ENCODE measurements at places on chromosomes 4 and X.

DNA sequence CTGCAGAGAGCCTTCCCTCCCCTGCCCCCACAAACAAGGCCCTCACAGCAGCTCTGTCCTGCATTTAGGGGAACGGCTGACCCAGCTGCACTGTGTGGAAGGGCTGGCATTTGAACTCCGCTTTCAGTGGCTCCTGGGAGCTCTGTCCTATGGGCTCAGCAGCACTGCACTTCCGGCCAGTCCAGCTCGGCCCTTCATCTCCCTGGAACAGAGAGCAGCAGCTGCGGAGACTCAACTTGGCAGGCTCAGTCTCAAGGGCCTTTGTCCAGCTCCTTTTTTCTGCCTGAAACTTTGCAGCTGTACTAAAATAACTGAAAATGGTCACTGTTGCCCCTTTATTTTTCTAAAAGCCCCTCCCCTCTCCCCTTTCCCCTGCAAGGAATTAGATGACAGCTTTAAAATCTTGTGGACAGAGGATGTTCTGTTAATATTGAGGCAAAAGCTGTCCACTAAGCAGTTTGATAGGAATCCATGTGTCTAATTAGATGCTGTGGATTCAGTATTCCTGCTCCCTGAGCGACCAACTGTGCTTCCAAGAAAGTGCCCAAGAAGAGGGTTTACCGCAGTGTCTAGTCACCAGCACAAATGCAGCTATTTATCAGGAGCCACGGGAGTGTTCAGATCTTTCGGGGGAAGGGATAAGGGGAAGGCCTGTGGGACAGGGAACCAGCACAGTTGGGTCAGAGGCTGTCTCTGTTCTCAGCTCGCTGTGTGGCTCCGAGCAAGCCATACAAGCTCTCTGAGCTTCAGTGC is 133.1 kb downstream of the AFAP1 start:
- no peak for DNase-seq

DNA sequence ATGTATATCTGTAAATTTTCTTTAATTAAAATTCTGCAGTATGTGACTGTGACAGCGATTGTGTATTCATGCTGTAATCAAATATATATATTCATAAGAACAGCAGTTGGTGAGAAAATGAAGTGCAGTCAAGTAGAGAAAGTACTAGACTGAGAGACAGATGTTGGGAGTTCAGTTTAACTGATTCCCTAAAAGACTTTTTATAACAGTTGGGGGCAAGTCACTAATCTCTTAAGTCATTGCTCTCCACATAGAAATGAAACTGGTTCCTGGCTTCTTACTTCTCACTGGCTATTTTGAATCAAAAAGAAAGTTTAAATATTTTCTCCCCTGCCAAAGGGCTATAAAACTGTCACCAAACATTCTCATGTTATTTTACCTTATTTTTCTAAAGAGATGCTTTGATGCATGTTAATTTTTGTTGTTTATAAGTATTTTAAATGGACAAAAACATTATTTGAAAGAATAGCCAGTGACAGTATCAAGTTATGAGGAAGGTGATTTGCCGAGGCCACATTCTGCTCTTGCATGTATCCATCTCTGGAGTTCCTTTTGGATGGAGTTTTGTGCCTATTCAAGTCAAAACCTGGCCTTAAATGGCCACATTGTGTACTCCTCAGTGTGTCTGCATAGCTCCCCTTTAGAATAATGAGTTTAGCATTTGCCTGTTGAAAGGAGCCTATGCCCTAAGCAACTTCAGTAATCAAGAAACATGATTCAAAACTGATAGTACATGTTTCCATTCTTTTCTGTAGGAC is 30.8 kb downstream of the EXOC1 start:
- no peak for DNase-seq

- DNase-seq: no peak
Observed at GRCh38 chr4:121139533-121140222, 24.4 kb downstream of the TNIP3 start.

DNA sequence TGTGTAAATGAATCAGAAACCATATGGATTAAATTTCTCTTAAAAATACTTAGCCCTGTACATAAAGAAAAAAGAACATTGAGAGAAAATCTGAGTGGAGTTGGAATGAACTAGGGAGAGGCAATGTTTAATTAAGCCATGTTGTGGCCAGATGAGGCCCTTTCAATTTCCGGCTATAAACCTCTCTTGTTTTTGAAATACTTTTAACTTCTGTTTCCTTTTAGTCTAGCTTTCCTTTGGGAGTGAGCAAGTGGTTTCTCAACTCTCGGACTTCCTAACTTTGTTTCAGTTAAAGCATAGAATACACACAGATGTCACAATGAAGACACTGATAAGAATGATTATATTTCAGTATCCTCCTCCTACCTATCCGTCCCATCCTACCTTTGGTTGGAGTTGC is 197.2 kb downstream of the ARHGAP24 start:
- no peak for DNase-seq

DNA sequence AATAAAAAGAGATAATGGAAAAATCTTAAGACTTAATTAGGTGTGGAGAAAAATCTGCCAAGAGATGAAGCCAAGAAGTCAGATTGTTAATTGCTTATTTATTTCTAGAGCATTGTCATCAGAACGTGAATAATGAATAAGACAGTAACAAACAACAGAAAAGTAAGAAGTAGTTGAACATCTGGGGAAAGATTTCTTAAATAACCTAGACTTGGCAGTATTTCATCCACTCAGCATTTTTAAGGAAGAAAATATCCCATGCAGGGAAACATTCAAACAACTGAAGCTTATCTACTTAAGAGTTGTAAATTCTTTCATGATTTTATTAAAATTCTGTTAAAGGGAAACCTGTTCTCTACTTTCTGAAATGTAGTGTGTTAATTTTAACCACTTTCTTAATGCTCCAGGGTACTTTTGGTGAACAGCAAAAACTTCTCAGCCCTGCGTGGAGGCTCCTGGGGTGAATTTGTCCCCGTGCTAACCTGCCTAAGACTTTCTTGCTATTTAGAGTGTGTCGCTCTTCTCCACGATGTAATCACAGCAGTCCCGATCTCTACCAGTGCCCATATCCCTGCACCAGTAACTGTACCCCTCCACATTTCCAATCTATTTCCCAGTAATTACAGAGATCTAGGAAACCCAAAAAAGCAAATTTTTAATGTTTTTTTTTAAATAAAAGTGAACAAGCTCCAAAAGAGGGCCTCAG is 124.6 kb downstream of the CORIN start:
- DNase-seq: no peak

GRCh38 chr4:151833174-151833573 is 72.4 kb upstream of the GATB start:
- DNase-seq: no peak

- DNase-seq: no peak
Observed at GRCh38 chr4:3436048-3436797, 5.5 kb upstream of the HGFAC start.

DNA sequence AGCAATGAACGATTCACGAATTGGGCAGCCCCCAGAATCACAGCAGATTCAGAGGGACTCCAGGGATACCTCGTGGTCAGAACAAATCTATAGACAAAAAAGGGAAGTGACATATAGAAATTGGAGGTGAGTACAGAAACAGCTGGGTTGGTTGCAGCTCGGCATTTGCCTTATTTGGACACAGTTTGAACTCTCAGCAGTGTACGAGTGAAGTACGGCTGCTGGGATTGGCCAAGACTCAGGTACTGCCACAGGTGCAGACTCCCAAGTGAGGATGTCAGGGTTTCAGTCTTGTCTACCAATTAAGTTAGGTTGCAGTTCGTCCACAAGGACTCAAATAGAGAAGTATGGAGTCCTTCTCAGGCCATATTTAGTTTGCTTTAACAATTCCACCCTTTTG is 28.2 kb downstream of the HTT-AS start:
- DNase-seq: no peak

DNA sequence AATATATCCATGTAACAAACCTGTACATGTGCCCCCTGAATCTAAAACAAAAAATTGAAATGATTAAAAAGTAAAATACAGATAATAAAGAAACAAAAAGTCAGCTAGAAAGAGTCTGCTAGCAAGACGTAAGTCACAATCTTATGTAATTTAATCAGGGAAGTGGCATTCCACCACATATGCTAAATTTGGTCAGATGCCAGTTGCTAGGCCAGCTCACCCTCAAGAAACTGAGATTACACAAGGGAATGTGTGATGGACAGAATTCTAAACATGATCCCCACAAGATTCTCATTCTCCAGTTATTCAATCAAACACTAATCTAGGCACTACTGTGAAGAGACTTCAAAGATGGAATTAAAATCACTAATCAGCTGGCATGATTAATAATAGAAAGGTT is 689.3 kb downstream of the CENPC start:
- DNase-seq: no peak

DNA sequence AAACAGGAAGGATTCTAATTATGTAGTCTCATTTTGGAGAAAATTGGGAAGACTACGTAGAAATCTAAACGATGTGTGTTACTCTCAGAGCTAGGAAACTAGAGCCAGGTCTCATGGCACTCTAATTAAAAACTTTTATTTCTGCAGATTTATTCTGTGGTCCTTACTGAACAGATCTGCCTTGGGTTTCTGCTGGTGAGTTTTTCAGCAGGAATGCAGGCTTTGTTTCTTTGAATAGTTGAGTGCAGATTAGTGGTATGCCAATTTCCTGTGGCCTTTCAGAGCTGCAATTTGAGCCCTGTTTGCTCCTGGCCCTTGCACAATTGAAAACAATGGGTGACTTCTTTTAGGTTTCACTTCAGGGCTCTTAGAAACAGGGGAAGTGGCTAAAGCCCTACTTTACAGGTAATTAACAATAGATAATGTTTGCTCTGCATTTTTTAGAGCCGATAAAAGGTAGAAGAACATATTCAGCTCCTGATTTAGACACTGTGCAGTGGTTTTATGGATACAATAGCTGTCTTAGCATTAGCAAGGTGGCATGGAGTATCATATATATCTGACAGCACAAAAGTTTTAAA is 21.8 kb downstream of the SPRY1 start:
- DNase-seq: peak; percentile 83

DNA sequence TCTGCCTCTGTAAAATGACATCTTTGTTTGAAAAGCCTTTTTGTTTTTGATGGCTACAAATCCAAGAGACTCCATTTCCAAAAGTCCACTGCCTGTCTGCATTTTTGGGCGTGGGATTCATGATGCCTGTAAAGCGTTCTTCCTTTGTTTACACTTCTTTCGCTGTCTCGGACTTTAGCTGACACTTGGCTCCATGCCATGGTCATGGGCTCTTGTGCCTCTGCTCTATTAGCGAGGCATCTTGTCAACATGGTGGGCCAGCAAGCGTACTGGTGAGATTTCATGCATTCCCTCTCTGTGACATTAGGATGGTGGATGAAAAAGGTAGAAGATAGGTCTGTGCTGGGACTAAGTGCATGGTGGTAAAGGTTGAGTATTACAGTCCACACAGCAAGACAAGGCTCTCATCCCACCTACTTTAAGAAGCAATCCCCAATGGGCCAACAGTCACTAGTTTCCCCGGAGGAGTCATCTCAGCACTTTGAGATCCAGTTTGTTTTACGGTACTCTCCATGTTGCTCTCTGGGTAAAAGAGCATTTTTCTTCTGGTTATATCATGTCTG is 298.2 kb upstream of the KLF3 start:
- DNase-seq: no peak

- DNase-seq: no peak
Observed at GRCh38 chrX:82711457-82711856, 796.6 kb upstream of the POU3F4 start.

DNA sequence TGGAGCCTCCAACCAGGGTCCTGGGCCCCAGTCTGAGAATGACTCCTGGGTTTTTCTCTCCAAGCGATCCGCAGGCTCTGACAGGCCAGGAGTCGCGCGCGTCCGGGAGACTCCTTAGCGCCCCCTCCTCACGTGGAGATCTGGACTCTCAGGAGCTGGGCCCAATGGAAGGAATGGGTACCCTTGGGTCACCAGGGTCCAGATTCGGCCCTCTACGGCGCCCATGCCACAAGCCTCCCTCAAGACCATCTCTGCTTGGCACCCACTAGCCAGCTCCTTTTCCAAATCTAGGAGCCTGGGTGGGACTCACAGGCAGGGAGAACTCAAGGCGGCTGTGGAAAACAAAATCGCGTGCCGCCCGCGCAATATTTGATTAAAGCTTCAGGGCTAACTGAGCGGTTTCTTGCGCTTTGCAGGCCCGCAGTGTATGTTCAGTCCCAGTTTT is 7.1 kb downstream of the HAND2 start:
- no peak for DNase-seq

GRCh38 chr4:1035510-1035909 is 24.1 kb downstream of the FGFRL1 start:
- peak; percentile 53 for DNase-seq

GRCh38 chr4:24511371-24512063 is 72.8 kb downstream of the DHX15 start:
- peak; percentile 52 for DNase-seq

GRCh38 chr4:180081072-180081471 is 2162.1 kb upstream of the TENM3 start:
- DNase-seq: no peak

DNA sequence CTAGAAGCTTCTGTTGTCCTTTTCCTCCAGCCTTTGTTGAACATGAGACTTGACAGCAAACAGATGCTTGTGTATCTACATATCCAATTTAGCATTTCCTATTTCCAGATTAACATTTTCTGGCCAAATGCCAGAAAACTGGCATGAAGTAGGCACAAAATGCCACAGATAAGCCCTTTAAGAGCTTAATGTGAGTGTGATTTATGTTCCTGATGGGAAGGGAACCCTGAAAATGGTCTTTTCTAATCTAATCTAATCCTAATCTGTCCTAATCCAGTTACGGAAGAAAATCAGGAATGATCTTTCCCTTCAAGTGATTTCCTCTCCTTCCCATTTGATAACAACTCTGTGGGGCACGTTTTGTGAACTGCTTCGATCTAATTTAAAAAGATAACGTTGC is 133.0 kb upstream of the C1QTNF7 start:
- DNase-seq: no peak

DNA sequence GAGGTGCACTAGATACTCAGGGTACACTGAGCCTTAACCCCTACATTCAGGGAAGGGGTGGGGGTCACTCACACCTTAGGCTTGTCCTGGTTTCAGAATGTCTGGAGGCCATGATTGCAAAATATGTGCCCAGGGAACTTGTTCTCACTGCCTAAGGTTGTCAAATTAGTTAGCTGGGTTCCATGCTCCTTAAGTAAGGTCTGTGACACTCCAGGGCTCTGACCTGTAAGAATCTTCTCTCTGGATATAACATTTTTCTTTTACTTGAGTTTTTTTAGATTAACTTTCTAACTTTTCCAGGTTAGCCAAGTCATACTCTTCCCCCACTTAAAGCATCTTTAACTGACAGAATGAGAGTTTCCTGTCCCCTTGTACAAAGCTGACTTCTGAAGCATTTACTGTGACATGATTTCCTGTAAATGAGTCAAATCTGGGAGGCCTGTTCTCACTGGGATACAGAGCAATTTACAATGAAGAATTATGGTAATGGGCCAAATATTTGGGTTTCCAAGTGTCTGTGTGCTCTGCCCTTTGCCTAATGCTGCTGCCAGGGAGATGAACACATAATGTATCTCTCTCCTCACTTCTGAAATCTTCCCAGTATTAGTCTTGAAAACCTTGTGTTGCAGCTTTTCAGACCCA is 101.7 kb downstream of the GATB start:
- no peak for DNase-seq

DNA sequence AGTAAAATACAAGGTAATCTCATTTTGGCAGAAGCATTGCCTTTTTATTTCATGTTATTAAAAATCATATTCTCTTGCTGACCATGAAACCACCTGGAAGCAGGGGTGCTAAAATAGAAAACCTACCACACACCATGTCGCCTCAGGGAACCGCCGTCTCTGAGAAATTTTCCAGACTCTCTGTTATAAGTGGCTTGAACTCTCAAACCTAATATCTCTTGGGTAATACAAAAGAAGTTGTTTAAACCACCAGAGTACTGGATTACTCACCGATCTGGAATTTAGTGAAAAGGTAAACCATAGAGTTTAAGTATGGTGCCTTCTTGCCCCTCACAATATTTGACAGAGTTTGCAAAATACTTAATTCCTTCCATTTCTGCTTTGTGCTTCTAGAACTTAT is 27.7 kb downstream of the ENPP6 start:
- no peak for DNase-seq

Data from AG08396 (cell line).